ENCODE measurements at places on chromosomes 5 and 9. TPM values are rescaled to one million over a fixed set of nuclear protein-coding genes. Genes with fewer than 3 reads are reported as not detected.

Gene EXOC3
- total RNA-seq: 11.3 TPM

GRCh38 chr9:113887436-113887835 is 11.3 kb downstream of the ZNF618 start:
- no peak for DNase-seq

- DNase-seq: no peak
Observed at GRCh38 chr9:94664801-94665200, 25.5 kb upstream of the FBP1 start.

DNA sequence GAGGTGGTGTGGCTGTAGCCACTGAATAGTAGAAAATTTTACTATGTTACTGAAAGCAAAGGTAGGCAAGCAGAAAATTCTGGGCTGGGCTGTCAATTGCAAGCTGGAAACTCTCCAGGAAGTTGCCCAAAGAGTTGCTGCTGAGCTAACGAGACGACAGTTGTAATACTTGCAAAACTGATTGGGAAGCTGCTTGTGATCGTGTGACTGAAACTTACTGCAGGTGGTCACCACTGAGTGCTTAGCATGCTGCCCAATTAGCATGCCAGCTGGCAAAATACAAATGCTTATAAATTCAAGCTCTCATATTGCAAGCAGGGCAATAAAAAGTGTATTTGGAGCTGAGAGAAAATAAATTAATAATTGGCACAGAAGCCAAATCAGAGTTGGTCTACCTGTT is 758.5 kb upstream of the EDIL3 start:
- no peak for DNase-seq

GRCh38 chr5:72505539-72506157 is 1.6 kb downstream of the ZNF366 start:
- DNase-seq: no peak

GRCh38 chr5:103371046-103371607 is 112.6 kb downstream of the MACIR start:
- DNase-seq: no peak

- DNase-seq: no peak
Observed at GRCh38 chr9:114588210-114588609, 641 bp downstream of the ATP6V1G1 start.

GRCh38 chr9:79371948-79372555 is 199.7 kb upstream of the TLE4 start:
- no peak for DNase-seq

DNA sequence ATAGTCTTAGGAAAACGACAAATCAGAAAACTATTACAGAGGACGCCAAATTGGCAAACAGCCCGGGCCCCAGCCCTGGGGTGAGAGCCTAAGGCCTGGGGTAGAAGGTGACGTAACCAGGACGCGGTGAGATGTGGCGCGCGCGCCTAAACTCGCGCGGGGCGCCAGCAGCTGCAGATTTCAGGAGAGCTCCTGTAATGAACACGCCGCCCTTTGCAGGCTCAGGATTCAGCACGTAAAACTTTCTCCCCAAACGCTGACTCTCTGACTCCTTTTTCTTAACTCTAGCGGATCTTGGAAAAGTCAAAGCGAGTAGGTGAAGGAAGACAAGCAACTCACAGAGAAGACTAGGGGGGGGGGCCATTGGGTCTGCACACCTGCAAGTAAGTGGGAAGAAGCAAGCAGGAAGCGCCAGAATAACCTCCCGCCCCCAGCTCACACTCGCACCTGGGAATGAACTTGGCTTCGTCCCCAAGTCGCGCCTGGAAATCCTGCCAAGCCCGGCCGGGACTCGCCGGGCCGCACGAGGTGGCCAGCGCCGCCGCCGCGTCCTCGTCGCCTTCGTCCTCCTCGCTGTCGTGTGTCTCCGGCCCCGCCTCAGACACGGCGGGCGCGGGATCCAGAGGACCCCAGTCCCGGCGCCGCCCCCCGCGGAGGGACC is 822 bp downstream of the RASEF start:
- peak; percentile 64 for DNase-seq

All from MG63 (cell line).